Fibroblast of villous mesenchyme (primary cell): ENCODE measurements at places on chromosomes 11 and 22.

DNA sequence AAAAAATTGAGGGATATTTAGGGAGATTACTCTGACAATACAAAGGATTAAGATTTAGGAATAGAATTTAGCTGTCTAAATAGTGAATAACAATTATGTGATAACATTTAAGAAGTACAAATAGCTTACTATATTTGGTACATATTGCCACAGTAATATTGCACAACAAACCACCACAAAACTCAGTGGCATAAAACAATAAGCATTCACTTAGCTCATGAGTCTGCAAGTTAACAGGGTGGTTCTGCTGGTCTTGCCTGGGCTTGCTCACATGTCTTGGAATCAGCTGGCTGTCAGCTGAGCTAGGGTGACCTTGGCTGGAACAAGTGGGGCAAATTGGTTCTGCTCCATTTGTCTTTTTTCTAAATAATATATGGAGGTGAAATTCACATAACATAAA, 115.1 kb downstream of the DCDC1 start:
- no peak for DNase-seq

- no peak for DNase-seq
These were observed 6.5 kb downstream of the MN1 start for GRCh38 chr22:27795053-27795452.

GRCh38 chr22:27513021-27513420, 288.5 kb downstream of the MN1 start:
- no peak for DNase-seq

DNA sequence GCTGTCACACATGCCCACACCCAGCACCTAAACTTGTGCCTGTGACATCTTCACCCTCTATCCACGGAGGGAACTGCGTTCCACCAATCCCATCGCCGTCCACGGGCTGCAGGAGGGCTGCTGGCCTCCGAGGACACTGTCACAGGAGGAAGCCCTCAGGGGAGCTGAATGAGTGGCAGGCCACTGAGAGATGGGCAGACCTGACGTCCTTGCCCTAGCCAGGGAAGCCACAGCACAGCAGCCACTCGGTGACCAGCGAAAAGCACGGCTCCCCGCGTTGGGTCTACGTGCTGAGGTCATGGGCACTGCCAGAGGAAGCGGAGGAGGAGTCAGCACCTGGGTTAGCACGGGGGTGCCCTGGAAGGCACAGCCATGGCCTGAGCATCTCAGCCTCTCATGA, 50.5 kb downstream of the IGSF9B start:
- no peak for DNase-seq

GRCh38 chr11:126267650-126268049, 1.0 kb downstream of the SRPRA start:
- no peak for DNase-seq

- DNase-seq = no peak
These were observed 399.2 kb downstream of the TBC1D22A start for GRCh38 chr22:47161631-47162030.

GRCh38 chr22:32058656-32059260, 15.7 kb downstream of the SLC5A1 start:
- no peak for DNase-seq
